ENCODE measurements at places on chromosomes 13 and 19.

- no peak for DNase-seq
Measured at GRCh38 chr13:77637588-77637987, 59.9 kb upstream of the SLAIN1 start.

GRCh38 chr13:96089749-96090239 lies at the start of gene HS6ST3:
TSS of gene HS6ST3 (plus strand) at chr13:96090107.
- no peak for DNase-seq

DNA sequence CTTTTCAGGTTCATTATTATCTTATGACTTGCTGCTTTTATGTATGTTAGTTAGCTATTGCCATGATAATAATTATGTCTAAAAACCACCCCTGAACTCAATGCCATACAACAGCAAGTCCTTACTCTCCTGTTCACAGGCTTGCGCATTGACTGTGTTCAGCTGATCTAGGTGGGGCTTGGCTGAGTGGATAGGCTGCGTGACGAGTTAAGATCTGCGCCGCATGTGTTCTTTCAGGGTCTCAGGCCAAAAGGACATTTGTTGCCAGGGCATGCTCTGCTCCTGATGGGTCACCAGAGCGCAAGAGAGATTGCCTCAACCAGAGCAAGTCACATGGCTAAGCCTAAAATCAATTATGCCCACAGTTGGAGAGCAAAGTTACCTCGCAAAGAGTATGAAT lies 859 bp downstream of the ZNF568 start:
- DNase-seq: no peak

DNA sequence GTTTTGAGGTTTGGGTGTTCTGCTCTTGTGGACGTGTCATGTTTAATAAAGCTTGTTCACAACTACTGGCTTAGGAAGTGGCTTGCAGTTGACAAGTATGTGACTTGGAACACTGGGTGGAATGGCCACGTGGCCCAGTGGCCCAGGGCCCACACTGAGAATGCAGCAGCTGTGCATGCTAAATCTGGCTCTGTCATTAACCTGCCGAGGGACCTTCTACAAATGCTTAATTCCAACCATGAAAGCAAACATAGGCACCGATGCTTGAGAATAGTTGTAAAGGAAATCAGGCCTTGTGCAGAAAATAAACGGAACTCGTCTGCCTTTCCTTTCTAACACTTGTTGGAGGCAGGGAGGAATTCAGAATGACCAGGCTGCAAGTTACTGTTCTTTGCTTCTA lies 11.6 kb upstream of the CLDN10 start:
- DNase-seq: no peak

- no peak for DNase-seq
Measured at GRCh38 chr13:80716610-80717081, 375.7 kb upstream of the SPRY2 start.

DNA sequence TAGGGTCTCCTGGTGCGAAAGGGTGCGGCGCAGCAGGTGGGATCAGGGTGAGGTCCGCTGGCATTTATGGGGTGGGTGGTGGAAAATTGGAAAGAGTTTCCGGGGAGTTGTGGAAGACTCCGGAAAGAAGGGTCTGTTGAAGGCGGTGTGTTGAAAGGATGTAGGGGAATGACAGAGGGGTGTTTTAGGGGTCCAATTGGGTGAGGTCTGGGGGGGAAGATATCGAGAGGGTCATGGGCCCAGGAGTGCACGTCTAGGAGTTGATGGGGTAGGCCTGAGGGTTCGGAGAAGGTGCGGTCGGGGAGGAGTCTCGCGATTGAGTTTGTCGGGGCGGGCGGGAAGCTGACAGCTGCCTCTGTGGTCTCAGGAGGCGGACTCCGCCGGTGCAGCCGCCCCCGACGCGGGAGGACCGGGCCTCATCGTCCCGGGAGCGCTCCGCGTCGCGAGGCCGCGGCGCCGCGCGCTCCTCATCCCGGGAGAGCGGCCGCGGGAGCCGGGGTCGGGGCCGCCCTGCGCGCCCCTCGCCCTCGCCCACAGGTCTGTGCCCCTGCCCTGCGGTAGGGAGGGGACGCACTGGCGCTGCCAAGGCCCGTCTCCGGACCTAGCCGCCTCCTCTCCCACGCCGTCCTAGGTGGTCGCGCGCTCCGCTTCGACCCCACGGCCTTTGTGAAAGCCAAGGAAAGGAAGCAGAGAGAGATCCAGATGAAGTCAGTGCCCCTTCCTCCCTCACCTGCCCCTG lies 7.0 kb downstream of the PGLYRP1 start:
- no peak for DNase-seq

GRCh38 chr13:35164324-35164932 lies 222.4 kb downstream of the NBEA start:
- DNase-seq: no peak

- DNase-seq: no peak
Measured at GRCh38 chr13:38308736-38309135, 40.9 kb upstream of the UFM1 start.

GRCh38 chr13:37143911-37144310 lies 38.4 kb upstream of the CSNK1A1L start:
- no peak for DNase-seq

DNA sequence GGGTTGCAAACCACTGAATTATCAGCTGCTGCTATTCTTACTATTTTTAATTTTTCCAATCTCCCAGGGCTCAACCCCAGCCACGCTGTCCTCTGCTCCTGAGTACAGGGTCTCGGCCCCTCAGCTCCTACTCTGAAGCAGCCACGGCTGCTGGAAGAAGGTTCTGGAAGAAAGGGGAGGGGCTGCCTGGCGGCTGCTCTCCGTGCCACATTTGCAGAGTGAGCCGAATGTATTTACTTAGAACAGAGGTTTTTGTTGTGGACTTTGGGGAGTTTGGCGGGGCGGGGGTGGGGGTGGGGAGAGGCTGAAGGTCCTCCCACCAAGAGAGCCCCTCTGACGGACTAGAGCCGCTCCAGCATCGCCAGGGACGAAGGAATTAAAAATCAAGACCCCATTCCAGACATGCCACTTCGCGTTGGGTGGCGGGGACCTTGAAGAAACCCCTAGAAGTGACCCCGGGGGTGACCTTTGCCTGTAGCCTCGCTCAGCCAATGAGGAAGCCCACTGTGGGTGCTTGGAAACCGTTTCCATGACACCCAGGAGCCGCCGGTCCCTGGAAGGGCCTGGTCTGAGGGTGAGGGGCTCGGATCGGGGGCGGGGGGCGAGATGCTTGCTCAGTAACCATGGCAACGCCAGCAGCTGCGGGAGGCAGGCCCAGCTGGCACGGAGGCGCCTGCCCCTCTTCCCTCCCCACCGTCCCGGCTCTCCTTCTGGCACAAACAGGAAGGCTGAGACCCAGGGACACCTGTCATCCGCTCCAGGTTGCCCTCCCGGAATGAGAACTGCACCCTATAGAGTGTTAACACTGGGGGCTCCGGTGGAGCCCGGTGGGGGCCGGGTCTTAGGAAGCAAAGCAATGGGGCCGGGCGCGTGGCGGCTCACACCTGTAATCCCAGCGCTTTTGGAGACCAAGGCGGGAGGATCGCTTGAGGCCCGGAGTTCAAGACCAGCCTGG lies 54.2 kb upstream of the PTPRS start:
- DNase-seq: no peak

- no peak for DNase-seq
Measured at GRCh38 chr13:20547479-20547908, 19.5 kb upstream of the IFT88 start.

GRCh38 chr13:92716749-92717148 lies 509.9 kb upstream of the GPC6 start:
- DNase-seq: no peak

GRCh38 chr19:10523135-10523636 lies 5.9 kb upstream of the S1PR5 start:
- DNase-seq: no peak

DNA sequence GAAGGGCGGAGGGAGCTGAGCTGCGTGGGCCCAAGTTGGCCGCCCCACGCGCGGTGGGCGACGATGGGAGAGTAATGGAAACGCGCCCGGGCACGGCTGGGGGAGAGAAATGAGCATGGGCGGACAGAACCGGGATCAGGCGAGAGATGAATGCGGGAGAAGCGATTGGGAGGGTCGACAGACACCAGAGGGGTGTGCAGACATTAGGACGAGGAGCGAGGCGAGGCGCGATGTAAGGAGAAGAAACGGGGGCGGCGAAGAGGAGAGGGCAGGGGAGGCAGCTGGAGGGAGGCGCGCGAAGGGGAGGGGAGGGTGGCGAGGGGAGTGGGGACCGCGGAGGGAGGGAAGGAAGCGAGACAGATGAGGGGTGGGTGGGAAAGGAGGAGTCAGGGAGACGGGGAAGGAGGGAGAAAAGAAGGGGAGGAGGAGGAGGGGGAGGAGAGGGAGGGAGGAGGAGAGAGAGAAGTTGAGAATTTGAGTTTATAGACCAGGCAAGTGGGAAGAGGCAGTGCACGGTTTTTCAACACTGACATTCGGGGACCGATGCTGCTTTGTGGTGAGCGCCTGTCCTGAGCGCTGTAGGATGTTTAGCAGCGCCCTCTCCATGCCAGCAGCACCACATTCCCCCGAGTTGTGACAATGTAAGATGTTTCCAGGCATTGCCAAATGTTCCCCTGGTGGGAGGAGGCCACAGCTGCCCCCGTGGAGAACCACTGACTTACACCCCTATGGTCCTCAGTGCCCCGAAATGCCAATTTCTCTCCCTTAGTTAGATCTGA lies at the start of gene SHISA7:
SHISA7 (minus strand) TSS at position 256 of the 779 bp plus-strand sequence. CDS start 437 bp downstream, outside the sequence.
- no peak for DNase-seq

DNA sequence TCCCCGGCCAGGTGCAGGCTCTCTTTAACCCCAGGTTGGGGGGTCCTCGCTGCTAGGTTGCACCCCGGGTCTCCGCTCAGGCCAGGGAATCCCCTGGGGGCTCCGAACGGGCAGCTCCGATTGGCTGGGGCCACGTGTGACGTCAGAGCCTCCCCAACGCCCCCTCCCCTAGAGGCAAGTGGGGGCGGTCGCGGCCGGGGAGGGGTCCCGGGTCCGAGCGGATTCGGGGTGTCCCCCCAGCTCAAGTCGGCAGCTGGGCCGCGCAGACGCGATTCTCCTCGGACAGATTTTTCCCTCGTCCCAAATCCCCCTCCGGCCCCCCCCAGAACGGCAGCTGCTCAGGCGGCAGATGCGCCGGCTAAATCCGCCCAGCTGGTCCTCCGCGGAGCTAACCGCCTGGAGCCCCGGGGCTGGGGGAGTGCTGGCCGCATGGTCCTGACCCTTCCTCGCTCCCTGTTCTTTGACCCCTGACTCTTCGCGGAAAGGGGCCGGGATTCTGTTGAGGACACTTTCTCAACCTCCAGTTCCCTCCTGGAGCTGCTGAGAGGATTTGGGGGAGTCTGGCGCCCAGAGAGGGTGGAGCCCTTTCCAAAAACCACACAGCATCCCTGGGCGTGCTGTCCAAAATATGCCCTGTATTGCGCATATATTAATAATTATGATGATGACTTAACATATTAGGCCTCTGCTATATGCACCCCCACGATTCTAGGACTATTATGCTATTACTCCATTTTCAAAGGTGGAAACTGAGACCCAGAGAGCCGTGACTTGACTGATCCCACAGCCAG lies 25.4 kb upstream of the SEMA6B start:
- no peak for DNase-seq

DNA sequence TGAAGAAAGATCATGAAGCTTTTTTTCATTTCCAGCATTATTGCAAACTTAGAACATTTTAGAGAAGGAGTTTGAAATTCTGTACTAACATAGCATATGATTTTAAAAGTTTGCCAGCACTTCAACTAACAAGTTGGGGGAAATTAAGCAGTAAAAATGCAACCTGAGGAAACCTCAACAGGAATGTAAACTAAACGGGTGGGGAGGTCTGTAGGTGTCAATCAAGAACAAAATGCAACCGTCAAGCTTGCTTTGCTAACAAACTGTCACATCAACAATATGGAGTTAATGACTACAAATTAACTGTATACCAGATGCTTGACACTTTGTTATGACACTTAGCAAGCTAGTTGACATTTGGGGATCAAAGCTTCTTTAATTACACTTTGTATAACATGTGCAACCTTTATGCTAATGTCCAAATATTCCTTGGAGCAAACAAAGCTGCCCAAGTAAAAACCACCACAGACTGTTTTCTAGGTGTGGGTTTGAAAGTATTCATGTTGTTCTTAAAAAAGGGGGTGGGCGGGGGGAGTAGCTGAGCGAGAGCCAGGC lies 52.1 kb downstream of the DACH1 start:
- DNase-seq: no peak

- no peak for DNase-seq
Measured at GRCh38 chr13:108269601-108270328, at the start of gene TNFSF13B. TSS of gene TNFSF13B (plus strand) at chr13:108269718. CDS start at chr13:108269896, 178 bp downstream.

- DNase-seq: no peak
Measured at GRCh38 chr13:83765796-83766195, 116.5 kb downstream of the SLITRK1 start.

GRCh38 chr13:112062072-112062567 lies 4.8 kb upstream of the SOX1 start:
- no peak for DNase-seq

GRCh38 chr13:97653443-97654140 lies 219.6 kb downstream of the RAP2A start:
- DNase-seq: no peak
